ENCODE measurements at places on chromosomes 16 and 17. TPM values are rescaled to one million over a fixed set of nuclear protein-coding genes. Genes with fewer than 3 reads are reported as not detected.

Gene NLRC3
- 1.4 TPM for total RNA-seq

Gene CSH1
- total RNA-seq: not detected

Gene WSCD1
- 50.0 TPM for total RNA-seq

GRCh38 chr17:61362852-61363600 lies 36.6 kb upstream of the TBX2 start:
- no peak for DNase-seq

DNA sequence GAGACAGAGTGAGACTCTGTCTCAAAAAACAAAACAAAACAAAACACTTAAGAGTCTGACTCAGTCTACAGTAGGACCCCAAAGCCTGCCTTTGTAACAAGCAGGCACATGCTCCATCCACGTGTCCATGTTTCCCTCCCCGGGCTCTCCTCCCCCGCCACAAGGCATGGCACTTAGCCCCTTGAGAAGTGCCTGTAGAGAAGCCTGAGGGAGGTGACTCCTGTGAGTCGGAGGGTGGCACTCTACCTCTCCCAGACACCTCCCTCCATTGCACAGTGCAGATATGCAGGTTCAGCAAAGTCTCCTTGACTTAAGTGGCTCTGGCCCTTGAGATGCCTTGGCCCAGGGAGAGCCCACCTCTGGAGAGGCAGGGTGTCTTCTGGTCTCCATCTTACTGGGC lies 6.8 kb downstream of the FHOD1 start:
- no peak for DNase-seq

GRCh38 chr17:17766077-17766743 lies 70.6 kb downstream of the SREBF1 start:
- DNase-seq: no peak

- DNase-seq: no peak
Observed at GRCh38 chr16:59469266-59469665, 735.1 kb upstream of the GOT2 start.

DNA sequence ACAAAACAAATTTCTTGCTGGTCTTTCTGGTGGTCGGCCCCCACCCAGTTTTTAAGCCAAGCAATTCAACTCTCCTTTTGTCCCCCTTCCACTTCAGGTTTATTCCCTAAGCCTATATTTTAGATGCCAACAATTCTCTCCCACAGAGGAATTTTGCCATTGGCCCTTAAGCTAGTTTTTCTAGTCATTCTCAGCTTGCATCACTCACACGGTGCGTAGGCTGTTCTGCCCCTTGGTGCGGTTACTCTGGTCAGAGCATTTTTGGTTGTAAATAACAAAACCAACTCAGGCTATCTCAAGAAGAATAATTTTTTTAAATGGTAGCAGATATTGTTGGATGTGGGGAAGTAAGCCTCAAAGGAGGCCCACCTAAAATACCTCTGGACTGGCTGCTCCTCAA lies 33.7 kb upstream of the DYNLL2 start:
- DNase-seq: no peak

GRCh38 chr17:30309591-30309990 lies 17.8 kb upstream of the BLMH start:
- DNase-seq: no peak

Measured in left colon (tissue), 2 donors.